ENCODE measurements at places on chromosomes 16 and 17. TPM values are rescaled to one million over a fixed set of nuclear protein-coding genes. Genes with fewer than 3 reads are reported as not detected.

RBFOX1 gene
- total RNA-seq: 55.9 TPM

NECAB2 gene
- total RNA-seq: 1.8 TPM

SCIMP gene
- total RNA-seq: 1.9 TPM

PTX4 gene
- total RNA-seq: not detected

GRCh38 chr16:77298418-77299360 is 99.5 kb downstream of the SYCE1L start:
- no peak for DNase-seq

GRCh38 chr16:68200088-68200783 is 35.7 kb downstream of the ESRP2 start:
- no peak for DNase-seq

DNA sequence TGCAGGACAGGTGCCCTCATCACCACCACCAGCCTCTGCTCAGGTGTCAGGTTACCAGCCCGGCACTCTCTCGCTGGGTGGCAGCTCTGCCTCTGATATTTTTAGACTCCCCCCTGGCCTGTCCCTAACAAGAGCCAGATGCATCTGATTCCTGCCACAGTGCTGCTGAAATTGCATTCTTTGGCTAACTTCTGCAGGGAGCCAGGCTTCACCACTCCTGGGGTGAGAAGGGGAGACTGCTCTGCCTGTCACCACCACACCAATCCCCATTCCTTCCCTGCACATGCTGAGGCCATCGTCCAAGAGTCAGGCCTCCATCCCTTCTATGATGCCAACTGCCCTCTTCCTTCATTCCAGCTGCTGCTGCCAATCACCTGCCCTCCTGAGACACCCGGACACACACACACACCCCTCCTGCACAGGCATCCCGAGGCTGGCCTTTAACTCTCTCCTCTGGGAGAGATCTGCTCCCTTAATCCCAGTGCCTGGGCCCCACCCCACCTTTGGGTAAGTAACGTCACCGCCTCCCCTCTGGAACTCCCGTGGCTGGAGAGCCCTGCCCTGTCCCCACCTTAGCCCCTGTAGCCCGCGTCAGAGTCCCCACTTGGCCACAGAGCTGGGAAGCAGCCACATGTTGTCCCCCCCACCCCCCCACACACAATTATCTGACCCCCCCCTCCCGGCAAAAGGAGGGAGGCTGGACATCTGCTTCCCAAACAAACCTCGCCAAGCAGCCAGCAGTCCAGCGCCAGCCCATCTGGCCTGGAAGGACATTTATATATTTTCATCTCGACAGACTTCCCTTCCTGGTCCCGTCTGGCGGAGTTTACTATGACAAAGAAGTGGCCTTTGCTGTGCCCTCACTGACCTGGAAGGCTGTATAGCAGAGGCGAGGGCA is 2.8 kb downstream of the EMP2 start:
- DNase-seq: peak; percentile 46

- DNase-seq: no peak
Observed at GRCh38 chr17:47870056-47870455, 19.1 kb upstream of the SP6 start.

DNA sequence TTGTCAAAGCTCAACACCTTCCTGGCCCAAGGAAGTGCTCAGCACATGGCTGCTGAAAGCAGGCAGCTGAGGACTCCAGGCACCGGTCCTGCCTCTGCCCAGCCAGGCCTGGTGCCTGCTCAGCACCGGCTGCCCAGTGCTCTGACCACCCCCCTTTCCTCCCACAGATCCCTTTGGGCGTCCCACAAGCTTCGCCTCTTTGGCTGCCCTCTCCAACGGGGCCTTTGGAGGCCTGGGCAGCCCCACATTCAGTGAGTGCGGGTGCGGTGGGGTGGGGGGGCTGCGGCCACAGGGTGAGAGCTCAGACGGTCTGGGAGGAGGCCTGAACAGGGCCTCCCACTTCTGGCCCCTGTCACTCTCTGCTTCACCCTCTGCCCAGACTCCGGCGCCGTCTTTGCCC is 10.2 kb downstream of the FBRS start:
- DNase-seq: no peak

Data from right cardiac atrium (tissue), 5 donors.